Mesenchymal stem cell (in vitro differentiated cells and primary cell): ENCODE measurements at places on chromosomes 2 and 18.

GRCh38 chr2:162210385-162210784 is 32.9 kb downstream of the FAP start:
- no peak for DNase-seq

- no peak for DNase-seq
Measured at GRCh38 chr2:67641312-67642045, 244.3 kb downstream of the ETAA1 start.

DNA sequence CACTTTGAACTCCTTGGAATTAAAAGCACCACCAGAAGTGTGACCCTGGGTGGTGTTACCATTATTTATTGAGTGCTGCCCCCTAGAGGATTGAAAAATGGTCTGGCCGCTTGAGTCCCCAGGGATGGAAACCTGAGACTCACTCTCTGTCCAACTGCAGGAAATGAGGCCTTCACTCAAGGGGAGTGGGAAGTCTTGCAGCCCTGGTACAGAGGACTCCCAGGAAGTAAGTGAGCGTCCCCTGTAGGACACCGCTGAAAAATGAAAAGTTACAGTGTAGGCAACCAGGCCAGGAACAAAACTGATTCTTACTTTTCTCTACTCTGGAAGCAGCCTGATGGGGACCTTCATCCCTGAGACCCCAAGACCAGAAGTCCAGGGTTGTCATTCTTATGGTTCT is 2.2 kb upstream of the NRP2 start:
- peak; percentile 91 for DNase-seq

DNA sequence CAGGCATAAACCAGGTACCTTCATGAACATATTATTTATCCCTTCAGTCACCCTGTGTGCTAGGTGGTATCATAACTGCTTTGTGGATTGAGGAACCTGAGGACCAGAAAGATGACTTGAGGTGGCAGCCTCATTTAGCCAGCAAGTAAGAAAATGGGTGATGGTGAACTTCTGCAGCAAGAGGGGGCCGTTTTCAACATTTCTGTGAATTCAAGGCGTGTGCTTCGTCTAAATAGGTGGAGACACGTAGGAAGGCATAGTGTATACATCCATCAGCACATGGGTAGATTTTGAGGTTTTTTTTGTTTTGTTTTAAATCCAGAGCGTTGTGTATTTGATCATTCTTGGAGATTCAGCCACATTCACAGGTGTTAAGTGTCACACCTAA is 118.7 kb downstream of the SPTBN1 start:
- DNase-seq = no peak

GRCh38 chr2:145028101-145028920 is 508.4 kb upstream of the ZEB2 start:
- DNase-seq = peak; percentile 47

- no peak for DNase-seq
Measured at GRCh38 chr18:319720-320119, 51.9 kb upstream of the THOC1 start.

- DNase-seq = no peak
Measured at GRCh38 chr2:158443606-158444005, 12.9 kb downstream of the CCDC148 start.

- DNase-seq = no peak
Measured at GRCh38 chr2:70474256-70474848, 79.3 kb downstream of the TGFA start.

DNA sequence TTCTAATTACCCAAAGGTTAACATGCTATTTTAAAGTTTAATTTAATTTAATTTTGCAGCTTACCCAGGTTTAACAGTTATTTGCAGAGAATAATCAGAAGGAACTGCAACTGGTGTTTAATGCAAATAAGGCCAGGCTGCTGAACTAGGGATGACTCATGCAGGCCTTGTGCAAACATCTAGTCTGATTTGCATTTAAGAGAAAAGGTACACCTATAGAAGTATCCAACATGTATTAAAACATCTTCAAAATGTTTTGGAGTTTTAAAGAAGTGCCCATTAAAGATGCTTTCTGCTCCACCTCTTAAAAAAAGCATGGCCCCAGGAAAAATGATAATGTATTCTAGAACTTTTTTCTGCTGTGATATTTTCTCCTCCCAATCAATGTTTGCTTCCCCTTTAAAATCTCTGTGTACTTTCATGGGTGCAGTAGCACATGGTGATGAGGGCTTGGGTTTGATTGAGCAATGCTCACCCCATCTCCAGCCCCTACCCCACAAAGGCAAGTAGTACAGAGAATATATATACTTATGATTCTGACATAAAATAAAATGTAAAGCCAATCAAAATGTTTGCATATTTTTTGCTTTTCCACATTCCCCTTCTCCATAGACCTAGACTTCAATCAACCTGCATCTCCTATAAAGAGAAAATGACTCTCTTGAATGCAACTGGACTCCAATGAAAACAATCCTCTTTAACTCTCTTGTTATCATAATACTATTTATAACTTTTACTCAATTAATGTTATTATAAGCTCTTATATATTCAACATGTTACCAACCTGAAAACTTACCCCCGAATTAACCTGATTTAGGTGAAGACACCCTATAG is 54.1 kb downstream of the ATP8B1 start:
- DNase-seq = peak; percentile 54

GRCh38 chr18:24176727-24177416 is 38.0 kb downstream of the CABYR start:
- peak; percentile 51 for DNase-seq

DNA sequence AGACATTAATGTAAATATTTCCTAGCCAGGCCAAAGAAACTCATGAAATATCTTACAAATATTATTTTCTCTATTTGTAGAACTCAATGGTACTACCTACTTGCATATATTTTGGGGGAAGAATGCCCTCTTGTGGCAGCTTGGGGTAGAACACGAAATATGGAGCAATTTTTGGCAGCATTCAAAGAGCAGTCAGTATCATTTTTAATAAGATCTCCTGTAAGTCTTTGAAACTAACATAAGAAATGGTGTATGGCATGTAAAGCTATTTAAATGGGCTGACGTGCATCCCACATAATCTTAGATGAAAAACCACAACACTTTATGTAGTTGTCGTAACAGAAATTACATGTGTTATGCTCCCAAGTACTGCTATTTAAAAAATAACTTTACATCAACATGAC is 62.3 kb upstream of the CCDC195 start:
- peak; percentile 68 for DNase-seq

DNA sequence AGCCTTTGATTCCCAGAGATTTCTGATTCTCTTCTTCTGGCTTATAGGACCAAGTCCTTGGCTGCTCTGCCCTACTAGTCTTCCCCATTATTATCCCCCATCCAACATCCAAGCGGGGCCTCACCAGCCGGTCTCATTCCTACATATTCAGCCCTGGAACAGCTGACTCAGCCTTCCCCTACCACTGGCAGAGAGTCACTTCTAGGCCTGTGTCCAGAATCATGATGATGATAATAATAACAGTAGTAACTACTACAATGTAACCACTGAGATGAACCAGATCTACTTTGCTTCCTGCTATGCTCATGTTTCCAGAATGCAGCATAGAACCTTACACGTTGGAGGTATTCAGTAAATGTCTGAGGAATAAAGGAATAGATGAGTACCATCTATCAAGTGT is 295.2 kb downstream of the SRBD1 start:
- DNase-seq = peak; percentile 38

DNA sequence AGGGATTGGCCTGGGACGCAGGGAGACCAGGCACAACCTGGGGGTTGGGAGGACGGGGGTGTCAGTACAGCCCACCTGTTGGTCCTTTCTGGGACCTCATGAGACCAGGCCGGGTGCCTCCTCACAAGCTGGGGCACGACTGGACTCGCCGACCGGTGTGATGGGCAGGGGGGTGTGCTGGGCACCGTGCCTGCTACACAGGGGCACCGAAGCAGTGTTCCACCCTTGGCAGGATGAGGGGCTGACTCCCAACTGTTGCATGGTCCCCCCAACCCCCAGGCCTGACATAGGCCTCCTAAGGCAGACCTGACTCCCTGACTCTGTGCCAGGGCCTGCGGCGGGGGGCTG is 256.7 kb downstream of the ATAD2B start:
- DNase-seq = no peak

DNA sequence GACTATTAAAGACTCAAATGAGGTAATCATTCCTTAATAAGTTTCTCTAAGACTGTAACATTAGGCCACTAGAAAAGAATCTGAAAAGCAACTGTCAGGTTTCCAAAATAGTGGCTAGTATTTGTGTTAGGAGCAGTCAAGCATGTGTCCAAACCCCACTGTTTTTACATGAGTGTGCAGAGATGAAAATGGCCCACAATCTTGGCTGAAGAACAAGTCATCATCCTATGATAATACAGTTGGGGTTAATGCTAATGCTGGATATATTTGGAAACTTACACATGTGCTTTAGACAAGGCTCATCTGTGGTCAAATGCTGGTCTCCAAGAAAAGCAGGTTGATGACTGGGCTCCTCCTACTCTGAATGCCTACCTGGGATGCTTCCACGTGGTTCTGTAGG is 73.6 kb downstream of the MAIP1 start:
- DNase-seq = no peak

- DNase-seq = no peak
Measured at GRCh38 chr2:42659609-42660008, 91.2 kb downstream of the MTA3 start.

DNA sequence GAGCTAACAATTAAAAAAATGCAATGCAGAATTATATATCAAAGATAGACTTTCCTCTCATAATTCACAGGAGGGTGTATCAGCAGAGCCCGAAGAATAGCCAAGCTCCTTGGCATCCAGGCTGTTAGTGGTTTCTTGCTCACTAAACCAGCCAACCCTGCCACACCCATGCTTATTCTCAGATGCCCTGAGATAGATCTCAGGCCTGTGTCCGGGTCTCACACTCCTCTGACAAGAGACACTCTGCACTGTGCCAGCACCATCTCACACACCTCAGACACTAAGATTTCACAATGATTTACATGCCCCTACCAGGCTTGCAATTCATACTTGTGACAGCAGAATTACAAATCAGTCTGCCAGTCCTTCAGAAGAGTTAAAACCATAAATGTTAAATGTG is 64.5 kb downstream of the OSBPL1A start:
- no peak for DNase-seq

DNA sequence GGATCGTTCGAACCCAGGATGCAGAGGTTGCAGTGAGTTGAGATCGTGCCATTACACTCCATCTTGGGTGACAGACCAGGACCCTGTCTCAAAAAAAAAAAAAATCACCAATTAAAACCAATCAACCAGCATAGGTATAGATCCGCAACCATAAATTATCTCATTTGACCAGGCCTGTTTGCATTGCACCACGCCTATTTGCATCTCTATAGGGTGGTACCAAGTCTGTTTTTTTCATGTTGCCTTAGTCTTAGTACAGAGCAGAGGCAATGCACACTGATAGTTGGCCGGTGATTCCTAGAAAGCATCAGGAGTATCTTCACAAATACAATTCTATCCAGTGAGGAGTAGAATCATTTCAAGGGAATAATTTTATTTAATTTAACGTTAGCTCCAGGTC is 9.3 kb upstream of the NPC1 start:
- no peak for DNase-seq

- no peak for DNase-seq
Measured at GRCh38 chr2:216399621-216400020, 12.7 kb upstream of the SMARCAL1 start.

GRCh38 chr2:213241817-213242216 is 42.4 kb upstream of the SPAG16 start:
- DNase-seq = no peak

DNA sequence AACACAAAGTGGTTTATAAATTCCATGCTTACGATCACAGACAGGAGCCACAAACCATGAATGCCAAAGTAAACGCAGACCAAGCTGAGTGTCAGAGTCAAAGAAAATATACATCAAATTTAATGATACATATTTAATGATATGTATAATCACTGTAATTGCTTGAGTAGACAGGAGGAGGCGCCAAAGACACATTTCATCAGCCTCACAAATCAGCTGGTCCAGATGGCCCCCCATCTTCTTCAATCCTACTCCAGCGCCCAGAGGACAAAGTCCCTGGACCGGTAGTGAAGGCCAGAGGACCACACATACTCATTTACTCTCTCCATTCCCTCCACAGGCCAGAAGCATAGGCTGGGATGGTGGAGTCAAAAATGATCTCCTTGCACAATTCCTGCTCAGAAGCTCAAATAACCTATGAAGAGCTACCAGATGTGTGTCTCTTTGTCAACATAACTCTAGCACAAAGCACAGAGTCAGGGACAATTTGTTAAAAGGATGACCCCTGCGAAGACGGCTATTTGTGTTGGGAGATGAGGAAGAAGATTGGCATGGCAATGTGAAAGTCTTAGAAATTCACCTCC is 149.3 kb upstream of the PGAP1 start:
- no peak for DNase-seq

GRCh38 chr2:72840066-72840465 is 14.2 kb upstream of the EXOC6B start:
- peak; percentile 22 for DNase-seq

DNA sequence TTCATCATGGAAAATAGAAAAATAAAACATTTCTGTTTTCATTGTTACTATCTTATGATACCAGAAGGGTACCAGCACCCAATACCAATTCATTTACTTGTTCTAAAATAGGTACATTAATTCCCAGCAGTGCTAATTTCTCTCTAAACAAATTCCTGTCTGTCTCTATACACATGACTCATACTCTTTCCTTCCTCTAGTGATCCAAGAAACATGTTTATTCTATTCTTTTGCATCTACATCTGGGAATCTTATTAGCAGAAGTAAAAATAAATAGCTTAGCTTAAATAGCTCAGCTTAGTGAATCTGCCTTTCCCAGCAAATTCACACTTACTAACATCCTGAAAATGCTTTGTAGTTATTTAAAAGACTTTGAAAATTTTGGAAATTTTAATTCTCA is 84.5 kb upstream of the MAPRE2 start:
- DNase-seq = peak; percentile 78

DNA sequence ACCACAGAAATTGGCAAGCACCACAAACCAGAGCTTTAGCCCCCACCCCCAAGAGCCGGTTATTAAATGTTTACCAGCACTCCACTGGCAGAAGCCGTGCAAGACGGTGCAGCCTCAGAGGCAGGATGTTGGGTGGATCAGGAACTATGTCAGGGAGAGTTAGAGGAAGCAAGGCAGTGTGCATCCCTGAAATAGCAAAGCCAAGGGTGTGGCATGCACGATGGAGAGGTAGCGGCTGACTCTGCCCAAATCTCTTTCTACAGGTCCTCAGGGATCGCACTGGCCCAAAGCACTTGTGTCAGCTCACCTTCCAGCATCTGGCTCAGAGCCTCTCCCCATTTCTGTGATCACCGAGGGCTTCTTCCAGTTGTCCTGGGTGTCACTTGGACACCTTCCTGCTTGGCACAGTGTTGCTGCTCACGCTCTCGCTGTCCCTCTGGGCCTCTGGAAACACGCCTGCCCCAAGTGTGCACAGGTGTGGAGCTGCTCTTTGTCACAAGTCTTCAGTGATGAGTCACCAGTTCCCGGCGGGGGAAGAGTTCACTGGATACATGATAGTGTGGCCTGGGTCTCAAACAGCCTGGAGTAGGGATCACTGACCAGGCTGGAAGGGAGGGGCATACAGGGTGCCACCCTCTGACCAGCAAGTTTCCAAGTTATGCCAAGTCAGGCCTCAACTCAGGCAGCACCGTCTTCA is 17.3 kb upstream of the B3GNT7 start:
- DNase-seq = peak; percentile 18

GRCh38 chr2:14199040-14199439 is 433.5 kb upstream of the LRATD1 start:
- DNase-seq = no peak
